ENCODE measurements at places on chromosomes 12 and 14. TPM values are rescaled to one million over a fixed set of nuclear protein-coding genes. Genes with fewer than 3 reads are reported as not detected.

DNA sequence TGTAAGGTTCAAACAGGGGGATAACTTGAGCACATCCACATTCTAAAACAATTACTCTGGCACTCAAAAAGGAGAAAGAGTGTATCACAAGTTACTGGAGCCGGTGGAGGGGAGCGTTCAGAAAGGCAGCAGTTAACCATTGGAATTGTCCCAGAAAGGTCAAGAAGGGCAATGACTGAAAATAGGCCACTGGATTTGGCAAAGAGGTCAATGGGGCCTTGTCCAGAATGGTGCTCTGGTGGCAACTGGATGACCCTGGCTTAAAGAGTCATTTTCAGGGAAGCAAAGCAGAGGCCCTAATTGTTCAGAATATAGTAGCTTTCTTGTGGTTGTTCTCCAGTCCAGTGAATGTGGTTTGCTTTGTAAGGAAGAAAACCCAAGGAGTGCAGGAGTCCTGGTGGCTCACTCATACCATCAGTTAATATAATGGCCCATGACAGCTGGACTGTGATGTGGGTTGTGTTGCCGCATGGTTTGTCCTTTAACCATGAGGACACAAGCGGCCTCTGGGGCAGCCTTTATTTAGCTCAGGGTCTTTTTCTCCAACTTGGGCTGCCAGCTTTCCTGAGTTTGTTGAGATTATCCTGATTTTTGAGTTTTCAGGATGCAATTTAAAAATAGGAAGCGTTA is 142.8 kb upstream of the PELI2 start:
- DNase-seq: no peak
- no peak overlapping the region for H3K4me3 ChIP-seq
- H3K27ac ChIP-seq: no peak overlapping the region
- H3K36me3 ChIP-seq: no peaks in the 10 kb centered on the region
- H3K4me1 ChIP-seq: no peaks in the 10 kb centered on the region
- H3K27me3 ChIP-seq: no peaks in the 10 kb centered on the region

- peaks cover 31% of the 10 kb centered on the region for H3K4me1 ChIP-seq
- no peaks in the 10 kb centered on the region for H3K27me3 ChIP-seq
- H3K4me3 ChIP-seq: no peak overlapping the region
- H3K36me3 ChIP-seq: no peaks in the 10 kb centered on the region
- no peak overlapping the region for H3K27ac ChIP-seq
- DNase-seq: no peak
Observed at GRCh38 chr12:11777962-11778361, 128.5 kb downstream of the ETV6 start.

DNA sequence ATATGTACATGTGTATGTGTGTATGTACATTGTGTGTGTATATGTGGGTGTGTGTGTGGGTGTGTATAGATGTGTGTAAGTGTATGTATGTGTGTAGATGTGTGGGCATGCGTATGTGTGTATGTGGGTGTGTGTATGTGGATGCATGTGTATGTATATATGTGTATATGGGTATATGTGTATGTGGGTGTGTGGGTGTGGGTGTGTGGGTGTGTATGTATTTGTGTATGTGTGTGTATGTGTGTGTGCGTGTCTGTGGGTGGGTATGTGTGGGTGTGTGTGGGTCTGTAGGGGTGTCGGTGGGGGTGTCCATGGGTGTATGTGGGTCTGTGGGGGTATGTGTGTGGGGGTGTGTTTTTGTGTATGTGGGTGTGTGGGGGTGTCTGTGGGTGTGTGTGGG is 101.6 kb downstream of the PIWIL1 start:
- no peaks in the 10 kb centered on the region for H3K36me3 ChIP-seq
- no peaks in the 10 kb centered on the region for H3K27me3 ChIP-seq
- DNase-seq: peak; percentile 8
- no peaks in the 10 kb centered on the region for H3K4me1 ChIP-seq

GRCh38 chr12:25337916-25338315 is 87.2 kb upstream of the KRAS start:
- no peak overlapping the region for H3K4me3 ChIP-seq
- no peaks in the 10 kb centered on the region for H3K36me3 ChIP-seq
- H3K4me1 ChIP-seq: peaks cover 5% of the 10 kb centered on the region
- DNase-seq: no peak

- H3K4me1 ChIP-seq: peaks cover 11% of the 10 kb centered on the region
- peaks cover 44% of the 10 kb centered on the region for H3K36me3 ChIP-seq
- no peak for DNase-seq
- H3K4me3 ChIP-seq: no peak overlapping the region
- H3K27me3 ChIP-seq: no peaks in the 10 kb centered on the region
Observed at GRCh38 chr12:108516511-108517275, 1.6 kb downstream of the FICD start.

BICDL1 gene
- 20.6 TPM for total RNA-seq

IFNG gene
- not detected for total RNA-seq

SLC4A8 gene
- 2.5 TPM for total RNA-seq

Data from upper lobe of right lung (tissue), 1 donor.